Hematopoietic multipotent progenitor cell treated with erythropoietin and hydrocortisone succinate and interleukin-3 and kit ligand, for 8 days (in vitro differentiated cells): ENCODE measurements at places on chromosomes 1 and 21.

GRCh38 chr1:104229860-104230259 lies 480.2 kb downstream of the AMY1C start:
- no peak for DNase-seq

- no peak for DNase-seq
Measured at GRCh38 chr1:211876851-211877590, 46.5 kb upstream of the LPGAT1 start.

- no peak for DNase-seq
Measured at GRCh38 chr21:42868196-42868595, 11.1 kb downstream of the WDR4 start.

- DNase-seq: no peak
Measured at GRCh38 chr1:12549460-12550349, 68.3 kb downstream of the DHRS3 start.

- DNase-seq: no peak
Measured at GRCh38 chr1:55362558-55362957, 147.4 kb upstream of the USP24 start.

DNA sequence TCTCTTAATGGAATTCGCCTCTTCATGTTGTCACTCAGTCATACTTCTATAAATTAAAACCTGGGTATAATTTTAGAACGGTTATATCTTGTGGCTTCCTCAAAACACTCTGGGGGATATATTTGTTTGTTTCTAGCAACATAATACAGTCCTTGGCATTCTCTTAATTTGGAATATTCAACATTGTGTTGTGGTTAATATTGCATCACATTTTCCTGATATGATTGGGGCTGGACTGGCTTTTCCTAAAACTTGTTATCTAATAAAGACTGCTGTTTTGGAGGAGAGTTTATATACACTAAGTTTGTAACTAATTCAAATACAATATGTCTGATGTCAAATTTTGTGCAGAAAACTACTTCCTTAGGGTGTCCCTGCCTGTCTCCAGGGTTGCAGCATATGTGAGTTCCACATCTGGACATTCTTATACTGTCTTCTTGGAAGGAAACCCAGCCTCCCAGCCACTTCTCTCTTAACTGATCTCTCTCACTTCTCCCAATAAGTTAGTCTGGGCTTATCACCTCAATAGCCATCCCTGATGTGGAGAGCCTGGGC lies 892.6 kb downstream of the MRPL39 start:
- no peak for DNase-seq

GRCh38 chr21:45950740-45951515 lies 30.6 kb upstream of the COL6A1 start:
- no peak for DNase-seq

DNA sequence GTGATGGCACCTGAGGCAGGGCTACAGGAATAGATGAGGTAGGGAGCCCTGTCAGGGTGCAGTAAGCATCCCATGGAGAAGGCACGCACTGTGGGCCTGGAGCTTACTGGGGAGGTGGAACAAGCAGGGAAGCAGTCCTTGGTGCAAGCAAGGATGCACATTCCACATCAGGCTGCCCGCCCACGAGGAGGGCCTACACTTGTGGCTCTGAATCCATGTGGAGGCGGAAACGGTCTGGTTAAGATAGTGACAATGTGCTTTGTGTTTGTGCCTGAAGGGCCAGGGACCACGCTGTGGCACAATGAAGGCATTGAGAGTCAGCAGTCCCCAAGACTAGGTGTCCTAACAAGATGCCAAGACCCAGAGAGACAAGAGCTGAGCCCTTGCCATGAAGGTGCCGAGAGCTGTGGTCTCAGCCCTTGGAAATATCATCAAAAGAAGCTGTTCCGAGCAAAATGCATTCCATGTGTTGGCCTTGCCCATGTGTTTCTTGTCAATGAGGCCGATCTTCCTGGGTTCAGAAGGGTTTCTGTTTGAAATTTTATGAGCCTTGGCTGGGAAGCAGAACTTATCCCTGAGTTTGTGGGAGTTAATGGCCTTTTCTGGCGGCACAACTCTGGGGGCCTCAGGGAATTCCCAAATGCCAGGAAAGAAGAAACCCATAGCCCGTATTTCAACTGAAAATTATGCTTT lies 111.9 kb downstream of the NGF start:
- DNase-seq: no peak
